Right cardiac atrium (tissue), 5 donors: ENCODE measurements at places on chromosomes 6 and 20. TPM values are rescaled to one million over a fixed set of nuclear protein-coding genes. Genes with fewer than 3 reads are reported as not detected.

RGS17 gene
- total RNA-seq: 0.25 TPM

SUMO4 gene
- 0.78 TPM for total RNA-seq

BPI gene
- total RNA-seq: 0.71 TPM

AVP gene
- total RNA-seq: not detected

TMEM217 gene
- total RNA-seq: not detected

CRIP3 gene
- total RNA-seq: 3.2 TPM

OLIG3 gene
- total RNA-seq: not detected

LY6G6C gene
- total RNA-seq: not detected

ISM1 gene
- total RNA-seq: 3.4 TPM

CALHM6 gene
- 4.1 TPM for total RNA-seq

SLC22A7 gene
- not detected for total RNA-seq

XKR7 gene
- not detected for total RNA-seq

RBM24 gene
- 173 TPM for total RNA-seq

MYMX gene
- total RNA-seq: 0.54 TPM

LIN28B gene
- total RNA-seq: not detected

NKX2-4 gene
- not detected for total RNA-seq

FAM217B gene
- 25.8 TPM for total RNA-seq

ARFGEF3 gene
- total RNA-seq: 2.0 TPM

TSPO2 gene
- not detected for total RNA-seq

MOXD1 gene
- 1.8 TPM for total RNA-seq

OR2B6 gene
- not detected for total RNA-seq

ZNF322 gene
- 15.9 TPM for total RNA-seq

ZNF334 gene
- total RNA-seq: 1.1 TPM

SLC26A8 gene
- 0.29 TPM for total RNA-seq

DPPA5 gene
- not detected for total RNA-seq

SNX5 gene
- total RNA-seq: 53.9 TPM

ZNF391 gene
- 2.0 TPM for total RNA-seq

NKX2-2 gene
- not detected for total RNA-seq

SAMD3 gene
- 1.6 TPM for total RNA-seq

HLA-DPA1 gene
- total RNA-seq: 54.3 TPM

GNAS-AS1 gene
- total RNA-seq: 0.74 TPM

COL20A1 gene
- not detected for total RNA-seq

KCNK17 gene
- 6.7 TPM for total RNA-seq

MGME1 gene
- total RNA-seq: 10.3 TPM

ASIP gene
- total RNA-seq: 3.3 TPM

FNDC1 gene
- 0.23 TPM for total RNA-seq
